Midbrain (tissue), 1 donor: ENCODE measurements at places on chromosomes 7 and 10.

DNA sequence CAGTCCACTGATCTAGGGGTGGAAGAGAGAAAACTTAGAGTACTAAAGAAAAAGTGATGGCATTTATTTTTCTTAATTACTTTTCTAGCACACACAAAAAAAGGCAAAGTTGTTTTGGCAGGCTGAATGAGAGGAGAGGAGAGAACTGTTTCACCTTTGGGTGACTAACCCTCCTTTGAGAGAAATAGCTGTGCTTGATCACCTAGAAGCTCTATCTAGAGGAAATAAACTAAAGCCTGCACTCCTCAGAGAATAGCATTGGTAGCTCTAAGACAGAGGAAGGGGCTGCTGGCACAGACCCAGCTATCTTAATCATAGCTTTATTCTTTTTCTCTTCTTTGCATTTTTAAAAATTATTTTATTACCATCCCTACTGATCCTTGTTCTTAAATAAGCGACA lies 6.3 kb downstream of the TMEM243 start:
- no peak for DNase-seq

GRCh38 chr7:142603870-142604448 lies 145.3 kb upstream of the PRSS1 start:
- peak; percentile 40 for DNase-seq

GRCh38 chr7:100896732-100897608 lies 1.3 kb upstream of the ACHE start:
- peak; percentile 65 for DNase-seq

GRCh38 chr7:114082642-114083165 lies 163.9 kb upstream of the PPP1R3A start:
- no peak for DNase-seq

DNA sequence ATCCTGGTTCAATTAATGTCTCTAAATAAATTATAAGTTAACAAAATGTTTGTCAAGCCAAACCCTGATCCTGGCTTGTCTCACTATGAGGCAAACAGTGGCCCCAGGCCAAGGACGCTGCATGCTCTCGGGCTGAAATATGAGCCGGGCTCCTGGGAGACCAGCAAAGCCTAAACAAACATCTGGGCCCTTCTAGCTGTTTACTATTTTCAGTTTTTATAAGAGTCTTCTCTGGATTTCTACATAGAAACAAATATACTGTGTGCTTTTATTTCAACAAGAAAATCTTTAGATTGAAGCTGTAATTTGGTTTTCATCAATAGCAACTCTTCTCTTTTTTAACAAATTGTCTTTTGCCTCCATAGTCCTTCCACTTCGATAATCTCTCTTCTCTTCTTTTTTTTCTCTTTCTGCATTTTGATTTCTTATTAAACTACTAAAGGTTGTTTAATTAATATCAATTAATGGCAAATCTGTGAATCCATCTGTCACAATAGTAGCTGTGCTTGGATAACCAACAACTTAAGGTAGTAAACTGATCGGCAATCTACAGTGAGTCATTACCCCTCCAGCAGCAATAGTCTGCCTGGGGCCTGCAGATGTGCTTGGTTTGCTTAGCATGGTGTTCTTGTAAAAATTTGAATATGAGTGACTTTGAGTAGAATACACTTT lies 83.3 kb upstream of the DNAJC1 start:
- peak; percentile 67 for DNase-seq

GRCh38 chr7:45086331-45087065 lies 2.3 kb downstream of the NACAD start:
- DNase-seq = peak; percentile 88

- no peak for DNase-seq
These were observed 139.8 kb upstream of the RET start for GRCh38 chr10:42937048-42937447.

DNA sequence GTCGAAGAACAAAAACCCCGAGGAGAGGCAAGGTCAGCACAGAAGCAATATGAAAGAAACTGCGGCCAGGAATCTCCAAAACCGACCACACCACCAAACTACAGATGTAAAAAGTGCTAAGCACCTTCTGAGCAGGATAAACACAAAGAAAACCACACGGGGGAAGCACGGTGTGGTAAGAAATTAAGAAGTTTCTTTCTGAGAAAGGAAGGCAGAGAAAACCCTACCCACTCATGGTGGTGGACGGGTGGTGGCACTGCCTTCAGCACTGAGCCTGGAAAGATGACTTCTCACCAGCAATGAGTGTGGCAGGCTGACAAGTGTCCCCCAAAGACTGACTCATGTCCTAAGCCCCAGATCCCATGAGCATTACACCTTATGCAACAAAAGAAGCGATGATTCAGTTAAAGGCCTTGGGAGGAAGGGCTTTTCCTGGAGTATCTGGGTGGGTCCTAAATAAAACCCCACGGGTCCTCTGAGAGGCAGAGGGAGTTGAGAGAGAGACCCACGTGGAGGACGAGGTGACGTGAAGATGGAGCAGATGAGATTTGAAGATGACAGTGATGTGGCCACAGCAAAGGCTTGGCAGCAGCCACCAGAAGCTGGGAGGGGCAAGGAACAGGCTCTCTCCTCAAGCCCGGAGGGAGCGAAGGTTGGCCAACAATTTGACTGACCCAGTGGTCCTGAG lies 124.9 kb downstream of the DLG5 start:
- no peak for DNase-seq

GRCh38 chr10:13971601-13972475 lies 358.9 kb downstream of the FRMD4A start:
- DNase-seq = peak; percentile 15

GRCh38 chr7:47093320-47094234 lies 488.3 kb downstream of the TNS3 start:
- no peak for DNase-seq

DNA sequence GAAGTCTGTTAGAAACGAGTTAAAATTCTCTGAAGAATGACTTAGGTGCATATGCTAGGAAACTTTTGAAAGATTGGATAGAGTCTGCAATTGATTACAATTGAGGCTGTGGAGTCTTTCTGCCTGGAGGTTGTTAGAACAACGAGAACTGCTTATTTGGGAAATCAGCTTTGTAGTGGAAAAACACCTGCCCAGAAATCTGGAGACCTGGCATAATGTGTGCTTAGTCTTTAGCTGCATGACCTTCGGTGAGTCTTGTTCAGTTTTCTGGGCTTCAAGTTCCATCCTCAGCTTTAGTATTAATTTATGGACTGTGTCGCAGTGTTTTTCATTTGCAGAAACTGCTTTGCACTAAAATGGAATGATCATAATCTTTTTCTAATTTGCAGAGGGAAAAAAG lies 31.7 kb downstream of the CCNY start:
- no peak for DNase-seq
